ENCODE measurements at places on chromosomes 4 and X.

- DNase-seq: no peak
Observed at GRCh38 chr4:64359489-64359888, 49.8 kb downstream of the TECRL start.

DNA sequence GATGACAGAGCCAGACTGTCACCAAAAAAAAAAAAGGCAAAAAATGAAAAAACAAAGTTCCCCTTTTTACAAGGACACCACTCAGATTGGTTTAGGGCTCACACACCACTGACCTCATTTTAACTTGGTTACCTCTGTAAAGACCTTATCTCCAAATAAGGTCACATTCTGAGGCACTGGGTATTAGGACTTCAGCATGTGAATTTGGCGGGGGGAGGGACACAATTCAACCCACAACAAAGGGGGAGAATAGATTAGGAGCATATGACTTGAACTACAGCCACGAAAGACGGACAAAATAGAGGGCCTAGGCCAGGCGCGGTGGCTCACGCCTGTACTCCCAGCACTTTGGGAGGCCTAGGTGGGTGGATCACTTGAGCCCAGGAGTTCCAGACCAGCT, 31.0 kb upstream of the ARAF start:
- no peak for DNase-seq

- DNase-seq: no peak
Observed at GRCh38 chr4:71697031-71697430, 86.8 kb downstream of the GC start.

- DNase-seq: no peak
Observed at GRCh38 chrX:38165023-38165422, 55.6 kb downstream of the SRPX start.

GRCh38 chrX:120242813-120243212, 7.8 kb upstream of the ZBTB33 start:
- no peak for DNase-seq

DNA sequence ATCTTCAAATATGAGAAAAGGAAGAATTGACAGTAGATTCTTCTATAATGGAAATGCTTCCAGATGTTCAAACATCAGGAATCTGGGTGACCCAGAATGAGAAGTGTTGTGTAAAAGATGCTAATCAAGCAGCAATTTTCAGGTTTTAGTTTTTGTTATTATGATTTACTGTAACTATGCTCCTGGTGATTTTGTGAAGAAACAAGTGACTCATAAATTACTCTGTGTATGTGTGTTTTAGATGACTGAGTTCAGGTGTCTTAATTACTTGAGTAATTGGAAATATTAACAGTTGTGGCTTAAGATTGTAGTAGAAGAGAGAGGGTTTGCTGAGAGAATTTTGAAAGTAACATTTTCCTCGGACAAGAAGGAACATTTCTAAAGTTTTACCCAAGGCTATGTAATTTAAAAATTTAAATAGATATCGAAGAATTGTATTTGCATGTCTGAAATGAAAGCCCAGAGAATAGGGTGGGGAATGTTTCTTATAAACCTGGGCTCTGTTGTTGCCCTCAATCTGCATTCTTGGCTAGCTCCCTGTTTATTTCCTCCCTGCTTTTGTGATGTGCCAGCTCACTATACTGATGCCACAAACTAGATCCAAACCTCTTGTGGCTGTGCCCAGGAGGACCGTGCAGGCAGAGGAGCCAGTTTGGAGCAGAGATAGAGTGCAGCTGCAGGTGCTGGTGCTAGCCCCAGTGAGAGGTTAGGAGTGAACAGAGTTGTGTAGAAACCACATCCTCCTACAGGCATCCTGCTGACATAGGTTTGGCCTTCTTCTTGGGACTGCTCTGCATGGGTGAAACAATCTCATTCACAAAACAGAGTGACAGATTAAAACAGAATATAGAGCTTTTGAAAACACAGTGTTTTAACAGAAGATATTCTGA, 25.4 kb upstream of the TNIP3 start:
- no peak for DNase-seq

GRCh38 chrX:16733013-16733412, 13.6 kb downstream of the SYAP1 start:
- no peak for DNase-seq

- no peak for DNase-seq
Observed at GRCh38 chrX:105221374-105221773, 880 bp upstream of the TEX13A start.

DNA sequence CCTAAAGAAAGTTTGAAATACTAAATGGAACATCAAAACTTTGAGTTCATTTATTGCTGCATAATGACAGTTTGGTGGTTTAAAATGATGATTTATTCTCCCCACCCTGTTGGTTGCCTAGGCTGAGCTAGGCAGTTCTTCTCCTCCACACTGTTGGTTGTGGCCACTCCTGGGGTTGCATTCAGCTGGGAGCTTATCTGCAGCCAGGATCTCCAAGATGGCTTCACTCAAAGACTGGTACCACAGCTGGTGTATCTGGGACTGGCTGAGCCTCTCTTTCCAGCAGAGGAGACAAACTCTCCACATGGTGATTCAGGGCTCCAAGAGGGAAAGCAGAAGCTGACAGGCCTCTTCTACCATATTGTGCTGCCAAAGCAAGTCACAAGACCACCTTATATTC, 33.1 kb downstream of the MSL3 start:
- DNase-seq: no peak

GRCh38 chrX:13816643-13817627, at the start of gene GPM6B:
TSS of gene GPM6B (minus strand) at chrX:13817093. CDS start at chrX:13816904, 189 bp downstream.
- no peak for DNase-seq

DNA sequence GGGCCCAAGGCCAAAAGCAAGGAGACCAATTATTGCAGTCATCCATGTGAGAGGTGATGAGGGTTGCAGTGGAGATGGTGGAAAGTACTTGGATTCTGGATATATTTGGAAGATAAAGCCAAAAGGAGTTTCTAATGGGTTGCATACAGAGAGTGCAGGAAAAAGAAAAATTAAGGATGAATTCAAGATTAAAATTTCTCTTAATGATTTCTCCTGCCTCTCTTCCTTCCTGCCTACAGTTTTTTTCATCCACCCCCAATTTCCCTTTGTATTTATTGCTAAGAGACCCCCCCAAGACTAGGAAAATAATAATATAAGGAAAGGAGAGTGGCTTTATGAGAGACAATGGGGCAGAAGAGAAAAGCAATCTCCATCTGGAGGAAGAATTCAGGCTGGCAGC, 8.6 kb upstream of the FGF5 start:
- no peak for DNase-seq

- DNase-seq: no peak
Observed at GRCh38 chr4:154024097-154024694, 235.3 kb upstream of the SFRP2 start.

GRCh38 chr4:158856852-158857251, 88.0 kb downstream of the FNIP2 start:
- no peak for DNase-seq

GRCh38 chr4:17968721-17969120, 52.8 kb downstream of the LCORL start:
- DNase-seq: no peak

GRCh38 chr4:164312671-164313070, 441.3 kb upstream of the SMIM31 start:
- DNase-seq: no peak

GRCh38 chr4:145870155-145871020, 68.2 kb downstream of the ZNF827 start:
- DNase-seq: no peak

GRCh38 chr4:38045289-38045988, 85.2 kb downstream of the PTTG2 start:
- DNase-seq: no peak

- DNase-seq: no peak
Observed at GRCh38 chrX:100409610-100410590, at the start of gene PCDH19. TSS of gene PCDH19 (minus strand) at chrX:100410273. CDS start at chrX:100408597, 1,676 bp downstream.

DNA sequence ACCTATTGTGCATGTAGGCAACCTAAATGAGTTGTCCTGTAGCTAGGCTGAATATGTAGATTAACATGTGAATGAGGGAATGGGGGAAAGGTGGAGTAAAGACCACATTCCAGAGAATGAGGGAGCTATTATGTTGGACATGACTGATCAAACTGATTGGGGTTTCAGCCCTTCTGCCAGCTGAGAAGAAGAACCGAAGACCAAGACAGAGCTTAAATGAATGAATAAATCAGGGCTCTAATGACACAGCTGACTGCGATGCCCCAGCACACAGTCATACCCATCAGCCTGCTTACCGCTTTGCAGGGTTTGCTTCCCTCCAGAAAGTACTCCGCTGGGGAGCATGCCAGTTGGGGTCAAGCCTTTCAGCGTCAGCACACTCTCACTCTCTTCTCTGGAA, 315.4 kb downstream of the PPP3CA start:
- DNase-seq: no peak

DNA sequence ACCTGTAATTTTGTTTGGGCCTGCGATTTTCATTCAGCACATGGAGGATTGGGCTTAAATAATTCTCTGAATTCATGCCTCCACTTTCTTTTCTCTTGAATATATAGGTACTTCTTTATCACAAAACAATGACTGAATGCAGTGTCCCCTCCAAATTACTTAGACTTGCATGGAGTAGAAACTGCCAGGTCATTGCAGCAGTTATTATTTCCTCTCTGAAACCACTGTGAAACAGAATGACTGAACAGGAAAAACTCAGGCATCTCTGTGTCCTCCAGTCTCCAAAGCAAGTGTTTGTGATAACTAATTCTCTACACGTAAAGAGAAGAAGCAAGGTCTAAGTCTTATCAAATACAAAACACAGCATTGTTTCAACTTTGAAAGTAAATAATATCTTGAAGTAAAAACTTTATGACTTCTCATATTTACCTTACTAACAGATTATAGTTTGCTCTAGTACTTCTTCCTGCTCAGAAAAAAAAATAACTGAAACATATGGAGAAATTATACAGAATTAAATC, 144.5 kb upstream of the DIAPH2 start:
- no peak for DNase-seq

DNA sequence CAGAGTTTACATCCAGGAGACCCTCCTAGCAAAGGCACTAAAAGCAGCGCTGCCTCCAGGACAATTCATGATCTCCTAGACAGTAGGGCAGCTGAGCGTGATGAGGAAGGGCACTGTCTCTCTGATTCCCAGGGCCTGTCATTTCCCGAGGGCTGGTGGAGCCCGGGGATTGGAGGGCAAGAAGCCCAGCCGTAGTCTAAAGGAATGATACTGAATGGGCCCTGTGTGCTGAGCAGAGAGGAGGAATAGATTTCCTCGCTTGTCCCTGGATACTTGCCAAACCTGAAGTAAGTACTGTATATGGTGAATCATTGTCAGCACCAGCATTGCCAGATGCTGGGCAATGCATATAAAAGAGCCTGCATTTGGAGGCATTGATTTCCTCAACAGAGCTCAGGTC, 88.0 kb upstream of the SLITRK2 start:
- no peak for DNase-seq

- DNase-seq: no peak
Observed at GRCh38 chr4:158783785-158784184, 15.0 kb downstream of the FNIP2 start.

DNA sequence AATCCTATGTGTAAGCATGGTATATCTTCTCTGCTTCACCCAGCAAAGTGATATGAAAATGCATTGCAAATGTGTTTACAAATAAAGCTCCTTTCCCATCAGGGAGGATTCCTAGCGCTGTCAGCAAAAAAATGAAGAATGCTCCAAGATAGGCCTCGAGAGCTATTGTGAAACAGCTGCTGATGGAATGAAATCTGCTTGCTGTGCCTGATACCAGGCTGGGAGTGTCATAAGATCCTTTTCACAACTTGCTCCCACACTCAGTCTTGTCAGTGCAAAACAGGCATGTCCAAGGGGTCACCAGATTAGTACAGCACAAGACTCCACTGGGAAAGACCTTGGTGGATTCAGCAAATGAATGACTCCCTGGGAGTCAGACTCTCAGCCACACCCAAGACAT, 34.1 kb downstream of the HNRNPH2 start:
- no peak for DNase-seq

- DNase-seq: no peak
Observed at GRCh38 chr4:21778702-21779101, 169.9 kb downstream of the KCNIP4 start.

DNA sequence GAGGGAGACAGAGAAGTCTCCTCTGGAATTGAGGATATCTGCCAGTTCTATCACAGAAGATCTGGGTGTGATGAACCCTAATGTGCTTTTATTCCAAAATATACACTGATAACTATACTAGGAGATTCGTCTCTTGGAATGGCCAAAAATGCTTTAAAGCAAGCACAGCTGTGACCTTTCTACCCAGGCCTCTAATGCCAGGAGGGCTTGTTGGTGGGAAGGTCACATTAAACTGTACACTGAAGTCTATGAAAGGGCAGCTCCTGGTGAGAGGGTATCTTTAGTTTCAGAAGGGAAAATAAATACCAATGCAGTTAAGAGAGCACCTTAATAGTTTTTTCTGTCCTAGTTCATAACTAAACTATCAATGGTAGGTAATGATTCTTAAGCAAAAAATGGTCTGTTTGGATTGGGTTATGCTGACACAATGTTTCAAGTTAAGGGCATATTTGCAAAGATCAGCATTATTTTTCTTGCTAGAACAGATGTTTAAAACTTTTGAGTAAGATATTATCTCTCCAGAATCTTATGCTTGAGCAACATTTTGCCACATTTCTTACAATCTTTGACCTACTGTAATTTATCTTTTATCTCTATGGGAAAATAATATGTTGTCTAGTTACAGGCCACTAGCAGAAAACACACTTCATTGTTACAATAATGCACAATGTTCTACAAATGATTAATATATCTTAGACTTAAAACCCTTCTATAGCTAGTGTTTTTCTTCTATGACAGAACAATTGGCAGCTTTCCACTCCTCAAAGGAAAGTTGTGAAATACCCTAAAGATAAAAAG, 59.6 kb downstream of the SEC24D start:
- DNase-seq: no peak

DNA sequence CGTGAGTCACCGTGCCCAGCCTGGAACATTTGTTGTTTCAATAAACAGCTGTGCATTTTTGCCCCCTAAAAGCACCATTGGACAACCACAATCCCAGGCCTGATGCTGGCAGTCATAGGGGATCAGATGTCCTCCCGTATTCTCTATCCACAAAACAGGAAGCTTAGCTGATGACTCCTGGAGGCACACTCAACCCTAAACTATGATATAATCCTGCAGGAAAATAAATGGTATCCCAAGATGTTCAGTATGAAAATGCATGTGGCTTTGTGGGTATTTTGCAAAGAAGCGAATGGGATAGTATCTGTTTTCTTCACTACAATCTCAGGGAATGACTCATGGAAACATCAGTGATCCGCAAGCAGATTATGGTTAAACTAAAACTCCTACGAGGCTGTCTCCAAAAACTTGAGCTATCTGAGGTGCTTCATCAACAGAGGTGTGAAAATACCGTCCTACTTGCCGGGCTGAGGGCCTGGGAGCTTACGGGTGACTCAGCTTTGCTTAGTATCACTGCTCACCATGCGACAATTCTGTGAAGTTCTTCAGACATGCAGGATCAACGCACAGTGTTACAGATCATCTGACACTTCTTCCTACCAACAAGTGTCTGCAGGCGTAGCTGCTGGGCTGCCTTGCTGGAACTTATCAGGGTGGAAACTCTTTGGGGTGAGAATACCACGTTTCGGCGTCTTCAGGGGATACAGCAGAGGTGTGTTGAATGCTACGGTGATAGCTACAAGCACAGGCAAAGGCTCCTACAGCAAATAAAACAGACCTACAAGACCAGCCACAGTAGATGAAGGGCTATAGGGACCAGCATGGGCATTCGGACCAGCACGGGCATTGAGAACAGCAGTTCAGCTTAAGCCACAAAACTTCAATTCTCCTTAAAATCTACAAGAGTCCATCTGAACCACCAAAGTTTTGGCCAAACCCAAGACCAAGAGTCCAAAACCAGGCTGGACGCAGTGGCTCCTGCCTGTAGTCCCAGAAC, 148.5 kb downstream of the DHRSX start:
- DNase-seq: no peak

GRCh38 chr4:128244379-128244778, 43.2 kb downstream of the PGRMC2 start:
- DNase-seq: no peak
